NCI-H1048 (cell line): ENCODE measurements at places on chromosomes 5 and 9.

GRCh38 chr5:35752012-35752411 is 104.7 kb upstream of the IL7R start:
- DNase-seq: no peak

- DNase-seq: no peak
These were observed 1.1 kb downstream of the ZNF366 start for GRCh38 chr5:72506158-72506549.

GRCh38 chr5:115291397-115291796 is 5.1 kb downstream of the CCDC112 start:
- no peak for DNase-seq

- no peak for DNase-seq
These were observed 75.3 kb upstream of the OLFM1 start for GRCh38 chr9:135012166-135012565.
